ENCODE measurements at places on chromosomes 12 and 14.

DNA sequence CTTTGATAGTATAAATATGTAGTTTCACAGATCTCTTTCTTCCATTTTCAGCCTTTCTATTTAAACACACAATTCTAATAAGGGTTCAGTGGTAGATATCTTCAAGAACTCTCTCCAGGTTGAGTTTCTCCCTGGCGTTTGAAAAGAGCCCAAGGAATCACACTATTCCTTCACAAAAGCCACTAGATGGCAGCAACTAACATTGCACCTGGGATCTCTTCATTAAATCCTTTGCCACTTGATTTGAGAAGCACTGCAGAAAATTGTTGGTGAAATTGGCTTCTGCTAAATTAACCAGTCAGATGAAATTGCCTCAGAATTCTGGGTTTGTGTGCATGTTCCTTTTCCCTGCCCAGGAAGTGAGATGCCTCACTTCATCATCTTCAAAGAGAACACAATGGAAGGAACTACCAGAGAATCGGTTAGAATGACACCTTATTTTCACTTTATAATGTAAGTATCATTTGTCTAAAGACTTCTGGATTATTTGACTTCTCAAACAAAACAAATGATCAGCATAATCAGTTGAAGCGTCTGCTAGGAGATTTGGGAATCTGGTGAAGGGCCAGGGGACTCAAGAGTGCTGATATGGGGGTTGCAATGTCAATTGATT, 6.8 kb downstream of the CCDC198 start:
- DNase-seq = no peak

GRCh38 chr14:48954446-48954845, 631.7 kb downstream of the RPS29 start:
- no peak for DNase-seq

- no peak for DNase-seq
Measured at GRCh38 chr14:44663136-44663535, 156.1 kb upstream of the FSCB start.

DNA sequence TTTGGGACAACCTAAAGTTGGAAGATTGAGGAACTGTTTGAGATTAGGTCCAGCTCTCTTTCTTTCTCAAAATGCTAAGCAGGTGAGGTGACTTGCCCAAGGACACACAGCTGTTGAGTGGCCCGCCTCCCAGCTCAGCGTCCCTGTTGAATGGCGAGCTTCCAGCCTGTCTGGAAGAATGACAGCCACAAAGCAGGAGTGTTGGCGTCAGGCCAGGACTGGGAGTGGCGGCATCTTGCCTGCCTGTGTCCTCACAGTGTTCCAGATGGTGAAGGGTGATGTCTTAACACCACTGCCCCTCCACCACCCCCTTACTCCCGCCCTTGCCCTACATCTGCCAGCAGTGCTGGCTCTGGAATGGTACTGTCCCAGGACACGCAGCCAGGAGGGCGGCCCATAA, 4.4 kb upstream of the CEBPE start:
- no peak for DNase-seq

GRCh38 chr14:93073358-93073707, 42.4 kb downstream of the ITPK1 start:
- no peak for DNase-seq

- no peak for DNase-seq
Measured at GRCh38 chr14:91509878-91510170, 286 bp downstream of the PPP4R3A start.

DNA sequence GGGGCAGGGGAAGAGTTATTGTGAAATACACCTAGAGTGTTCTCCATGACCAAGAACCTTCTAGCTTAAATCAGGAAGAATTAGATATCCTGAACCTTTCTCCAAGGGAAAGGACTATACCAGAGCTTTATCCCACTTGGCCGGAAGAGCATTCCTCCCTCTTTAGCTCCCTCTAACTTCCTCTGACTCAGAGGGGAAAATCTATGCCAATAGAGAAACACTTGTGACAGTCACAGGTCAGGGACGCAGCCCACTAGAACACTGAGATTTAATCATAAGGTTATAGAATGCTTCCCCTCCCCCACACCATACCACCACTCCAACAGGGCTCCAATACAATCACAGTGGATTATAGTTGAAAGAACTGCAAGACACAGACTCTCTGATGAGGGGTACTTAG, 55.4 kb upstream of the RFX4 start:
- no peak for DNase-seq

DNA sequence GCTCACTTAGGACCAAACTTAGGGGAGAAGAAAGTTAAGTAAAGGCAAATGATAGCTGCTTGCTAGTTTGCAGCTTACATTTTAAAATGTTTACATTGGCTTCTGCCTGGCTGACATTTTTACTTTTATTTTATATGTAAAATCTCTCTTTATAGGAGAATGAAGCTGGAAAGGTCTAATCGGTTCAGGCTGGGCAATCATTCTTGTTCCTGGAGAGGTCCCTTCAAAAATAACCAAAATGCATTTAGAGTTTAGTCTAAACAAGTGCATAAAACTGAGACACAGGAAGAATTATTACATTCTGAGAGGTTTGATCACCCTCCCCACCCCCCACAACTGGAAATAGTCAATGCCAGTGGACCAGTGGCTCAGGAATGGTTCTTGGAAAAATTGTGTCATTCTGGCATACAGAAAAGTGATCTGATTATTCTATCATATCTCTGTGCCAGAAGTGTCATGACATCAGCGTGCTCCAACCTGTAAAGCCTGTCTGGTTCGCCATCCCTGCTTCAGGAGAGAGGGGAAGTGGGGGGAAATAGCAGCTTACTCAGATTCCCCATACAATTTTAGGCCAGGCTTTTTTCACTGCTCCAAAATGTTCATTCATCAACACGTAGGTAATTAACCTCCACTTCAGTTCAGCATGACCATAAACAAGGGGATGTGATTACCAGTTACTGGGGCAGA, 4.2 kb downstream of the PRICKLE1 start:
- no peak for DNase-seq

- no peak for DNase-seq
Measured at GRCh38 chr12:109716092-109716479, 2.5 kb downstream of the FAM222A start.

Measured in esophagus squamous epithelium (tissue), 5 donors.